Activated naive CD4-positive, alpha-beta T cell treated with anti-CD3 and anti-CD28 coated beads, Interleukin-2, amount 10 ng/mL, durations not matched to agents 7 days and 5 days (primary cell): ENCODE measurements at places on chromosomes 6 and 20.

GRCh38 chr6:87995461-87995860 lies 52.2 kb upstream of the SPACA1 start:
- no peak for DNase-seq

DNA sequence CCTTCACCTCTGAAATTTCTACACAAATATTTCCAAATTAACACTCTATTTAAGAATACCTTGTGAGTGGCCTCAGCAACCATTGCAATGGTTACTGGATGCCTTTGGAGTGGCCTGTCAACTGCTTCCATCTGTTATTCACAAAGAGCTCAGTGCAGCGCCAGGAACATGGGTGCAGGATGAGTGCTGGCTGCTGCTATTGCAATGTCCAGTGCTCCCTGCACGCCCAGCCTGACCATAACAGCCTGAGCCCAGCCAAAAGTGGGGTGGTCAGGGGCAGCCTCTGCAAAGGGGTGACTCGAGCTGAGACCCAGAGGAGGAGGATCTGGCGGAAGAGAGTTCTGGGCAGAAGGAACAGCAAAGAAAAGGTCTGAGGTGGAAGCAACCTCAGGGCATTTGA lies 18.4 kb downstream of the CASS4 start:
- DNase-seq, result no peak

- no peak for DNase-seq
Measured at GRCh38 chr6:45970326-45970725, 45.3 kb downstream of the CLIC5 start.

DNA sequence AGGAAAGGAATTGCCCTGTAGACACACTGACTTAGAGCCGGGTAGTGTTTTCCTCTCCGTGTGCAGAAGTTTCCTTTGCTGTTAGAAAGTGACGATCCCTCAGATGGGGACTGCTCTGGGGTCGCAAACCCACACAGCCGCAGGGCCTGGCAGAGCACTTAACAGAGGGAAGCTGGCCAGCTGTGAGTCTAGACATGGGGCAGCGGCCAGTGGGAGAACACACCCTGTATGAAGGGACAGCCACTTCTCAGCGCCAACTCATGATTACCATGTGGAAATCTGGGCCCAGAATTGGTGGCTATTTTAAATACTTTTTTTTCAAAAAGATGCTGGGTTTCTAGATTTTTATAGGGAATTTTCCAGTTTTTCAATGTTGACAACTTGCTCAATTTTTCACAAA lies 39.4 kb downstream of the SLC9A8 start:
- no peak for DNase-seq

DNA sequence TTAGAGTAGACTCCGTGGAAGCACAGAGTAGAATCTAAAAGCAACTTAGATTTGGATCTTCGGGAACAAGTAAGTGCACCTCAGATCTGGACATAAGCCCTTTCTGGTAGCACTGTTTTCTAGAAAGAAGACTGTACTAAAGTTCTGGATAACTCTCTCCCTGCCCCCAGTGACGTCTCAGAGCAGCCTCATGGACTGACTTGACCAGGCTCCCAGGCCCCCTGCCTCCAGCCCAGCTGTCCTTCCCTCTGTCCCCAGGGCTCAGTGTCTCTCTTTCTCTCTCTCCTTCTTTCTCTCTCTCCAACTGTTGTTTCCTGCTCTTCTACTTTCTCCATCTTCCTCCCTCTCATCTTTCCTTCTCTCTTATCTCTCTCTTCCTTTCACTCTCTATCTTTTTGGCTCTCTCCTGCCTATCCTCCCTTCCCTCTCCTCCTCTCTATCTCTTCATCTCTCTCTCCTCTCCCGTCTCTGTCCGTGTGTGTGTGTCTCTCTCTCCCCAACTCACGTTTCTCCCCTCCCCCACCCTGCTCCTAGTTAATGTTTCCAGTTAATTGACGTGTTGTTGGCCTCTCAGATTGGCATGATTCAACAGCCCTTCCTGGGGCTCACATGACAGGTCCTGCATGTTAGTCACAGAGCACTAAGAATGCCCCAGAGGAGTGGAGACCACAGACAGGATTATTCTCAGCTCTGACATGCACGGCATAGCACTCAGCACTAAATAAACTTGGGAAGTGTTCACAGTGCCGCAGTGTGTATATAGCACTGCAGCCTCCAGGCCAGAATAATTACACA lies 180.4 kb upstream of the FOXQ1 start:
- no peak for DNase-seq

GRCh38 chr20:31716818-31717477 lies 5.7 kb downstream of the BCL2L1 start:
- DNase-seq, result no peak

GRCh38 chr20:50418890-50419642 lies 91.1 kb upstream of the PTPN1 start:
- no peak for DNase-seq
